GF-D8 (cell line): ENCODE measurements at places on chromosomes 6 and 20.

- DNase-seq = no peak
These were observed 76.3 kb upstream of the FYN start for GRCh38 chr6:111949546-111949945.

GRCh38 chr6:14943116-14943515, 302.8 kb upstream of the JARID2 start:
- no peak for DNase-seq

DNA sequence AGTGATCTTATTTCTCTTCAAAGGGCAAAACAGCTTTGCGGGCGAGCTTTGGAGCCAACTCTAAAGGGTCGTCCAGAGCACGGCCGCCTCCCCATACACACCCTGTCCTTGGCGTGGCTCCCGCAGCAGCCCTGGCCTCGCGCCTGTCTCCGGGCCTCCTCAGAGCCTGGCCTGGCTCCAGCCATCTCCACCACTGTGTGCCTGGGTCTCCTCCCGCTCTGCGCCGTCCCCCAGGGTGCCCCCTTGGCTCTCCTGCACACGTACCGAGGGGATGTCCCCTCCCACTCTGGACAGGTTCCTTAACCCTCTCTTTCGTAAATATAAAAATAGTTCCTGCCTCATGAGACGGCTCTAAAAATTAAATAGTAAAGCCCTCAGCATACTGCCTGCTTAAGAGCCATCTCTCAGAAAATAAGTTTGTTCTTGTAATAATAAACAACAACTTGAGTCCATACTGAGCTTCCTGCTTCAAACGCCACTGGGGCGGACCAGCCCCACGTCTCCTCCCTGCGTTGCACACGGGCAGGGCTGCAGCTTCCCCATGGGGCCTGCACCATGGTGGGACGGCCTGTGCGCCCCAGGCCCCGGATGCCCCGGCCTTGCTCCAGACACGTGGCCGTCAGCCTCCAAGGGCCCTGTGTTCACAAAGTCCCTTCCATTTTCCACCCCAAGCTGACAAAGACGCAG, 226.2 kb downstream of the TTLL2 start:
- no peak for DNase-seq

- no peak for DNase-seq
These were observed 1065.9 kb upstream of the CITED2 start for GRCh38 chr6:140440223-140440835.

DNA sequence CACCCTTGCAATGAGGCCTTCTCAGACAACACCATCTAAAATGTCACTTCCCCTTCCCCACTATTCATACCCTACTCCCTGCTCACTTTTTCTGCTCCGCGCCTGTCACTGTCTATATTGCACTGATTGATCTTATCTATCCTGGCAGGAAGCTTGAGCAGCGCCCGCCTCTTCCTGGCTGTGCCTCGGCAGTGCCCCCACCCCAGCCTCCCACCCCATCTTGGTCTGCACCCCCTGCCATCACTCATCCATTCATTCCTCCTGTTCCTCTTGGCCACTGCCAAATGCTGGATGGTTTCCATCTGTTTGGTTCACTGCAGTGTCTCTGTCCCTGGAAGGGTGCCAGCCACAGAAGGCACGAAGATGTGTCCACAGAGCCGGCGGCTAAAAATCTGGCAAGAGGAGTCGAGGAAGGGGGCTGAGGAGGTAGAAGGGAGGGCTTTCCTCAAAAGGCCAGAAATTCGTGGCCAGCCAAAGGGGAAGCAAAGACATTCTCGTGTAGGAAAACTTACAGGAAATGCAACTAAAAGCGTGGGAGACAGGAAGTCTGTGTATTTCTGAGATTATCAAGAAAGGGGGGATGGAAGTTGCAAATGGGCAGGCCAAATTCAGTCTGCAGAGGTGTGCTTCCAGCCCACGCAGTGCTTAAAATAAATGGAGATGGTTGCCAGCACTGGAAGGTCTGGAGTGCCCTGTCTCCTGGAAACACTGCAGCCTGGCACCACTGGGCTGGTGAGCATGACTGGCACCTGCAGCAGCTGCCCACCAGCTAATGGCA, 27.6 kb downstream of the SYNJ2 start:
- peak; percentile 72 for DNase-seq

DNA sequence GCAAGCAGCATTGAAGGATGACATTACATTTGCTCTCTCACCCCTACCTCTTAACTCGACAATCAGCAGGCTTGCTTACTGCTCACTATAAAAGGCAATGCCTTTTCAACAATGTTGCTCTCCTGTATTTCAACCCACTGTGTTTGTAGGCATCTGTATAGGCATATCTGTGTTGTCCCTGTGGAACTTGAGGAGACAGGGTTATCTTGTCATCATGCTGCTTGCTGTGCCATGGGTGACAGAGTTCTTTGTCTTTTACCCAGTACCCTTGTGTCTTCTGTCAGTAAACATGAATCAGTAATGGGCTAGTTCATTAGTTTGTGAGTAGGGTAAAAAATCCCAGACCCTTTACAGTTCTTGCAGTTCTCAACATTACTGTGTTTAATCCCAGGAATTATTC, 25.2 kb downstream of the PHF3 start:
- DNase-seq = no peak

- DNase-seq = no peak
These were observed 234.5 kb upstream of the AGPAT4 start for GRCh38 chr6:161508341-161508740.

GRCh38 chr6:34385793-34386195, 6.7 kb downstream of the NUDT3 start:
- DNase-seq = no peak

DNA sequence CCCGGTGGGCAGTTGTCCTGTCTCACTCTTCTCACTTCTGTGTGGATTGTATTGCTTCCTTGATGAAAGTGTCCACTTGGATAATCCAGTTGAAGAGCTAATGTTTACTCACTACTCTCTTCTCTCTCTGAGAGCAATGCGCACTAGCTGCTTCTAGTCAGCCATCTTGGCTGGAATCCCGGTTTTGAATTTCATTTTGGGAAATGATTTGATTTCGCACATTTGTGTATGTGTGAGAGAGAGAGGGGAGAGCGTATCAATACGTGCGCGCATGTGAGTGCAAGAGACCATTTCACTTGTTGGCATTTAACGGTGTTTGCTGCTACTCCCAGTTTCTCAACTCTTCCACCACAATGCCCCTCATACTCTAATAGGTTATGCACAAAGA, 67.8 kb downstream of the KLHL32 start:
- DNase-seq = no peak

DNA sequence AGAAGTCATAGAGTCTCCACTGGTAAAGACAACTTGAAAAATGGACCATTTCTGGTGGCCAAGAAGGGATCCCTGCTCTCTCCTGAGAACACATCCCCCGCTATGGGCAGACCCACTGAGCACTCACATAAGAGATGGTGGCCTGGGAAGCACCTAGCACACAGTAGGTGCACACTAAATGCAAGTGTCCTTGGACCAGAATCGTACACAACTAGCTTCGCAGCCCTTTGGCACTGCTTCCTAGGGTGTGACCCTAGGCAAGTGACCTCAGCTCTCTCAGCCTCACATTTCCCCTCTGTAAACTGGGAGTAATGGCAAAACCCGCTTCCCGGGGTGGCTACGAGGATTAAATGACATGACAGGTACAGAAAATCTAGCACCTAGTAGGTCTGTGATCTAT, 35.1 kb downstream of the KCNB1 start:
- DNase-seq = no peak

GRCh38 chr6:64170316-64170715, 534.7 kb downstream of the PHF3 start:
- no peak for DNase-seq

DNA sequence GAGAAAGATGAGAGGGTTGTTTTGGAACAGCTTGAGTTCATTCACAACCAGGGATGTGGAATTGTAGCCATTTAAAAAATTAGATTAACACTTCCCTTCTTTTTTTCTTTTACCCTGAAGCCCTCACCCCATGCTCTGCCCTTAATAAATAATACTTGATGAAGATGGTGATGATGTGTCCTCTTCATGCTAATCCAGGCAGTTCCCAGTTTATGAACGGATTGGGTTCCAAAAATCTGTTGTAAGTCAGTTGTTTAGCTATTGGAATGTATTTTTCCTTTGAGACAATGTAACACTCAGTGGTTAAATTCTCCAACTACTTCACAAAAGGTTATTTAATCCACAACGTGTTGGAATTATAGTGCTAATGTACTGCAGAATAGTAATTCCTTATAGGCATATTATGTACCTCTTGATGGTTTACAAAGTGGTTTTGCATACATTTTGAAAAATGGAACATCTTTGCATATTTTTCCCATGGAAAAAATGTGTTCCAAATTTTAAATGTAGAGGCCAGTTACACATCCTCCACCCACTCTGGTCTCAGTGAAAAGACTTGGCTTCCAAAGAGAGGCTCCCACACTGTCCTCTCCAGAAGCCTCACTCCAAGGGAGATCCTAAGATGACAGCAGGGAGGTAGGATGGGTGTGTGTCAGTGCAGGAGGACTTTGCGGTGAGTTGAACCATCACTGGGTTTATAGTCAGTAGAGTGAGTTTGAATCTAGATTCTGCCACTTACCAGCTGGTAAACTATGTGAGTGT, 45.8 kb upstream of the CEP162 start:
- DNase-seq = no peak

GRCh38 chr20:50695135-50695872, 4.0 kb upstream of the RIPOR3 start:
- DNase-seq = no peak

DNA sequence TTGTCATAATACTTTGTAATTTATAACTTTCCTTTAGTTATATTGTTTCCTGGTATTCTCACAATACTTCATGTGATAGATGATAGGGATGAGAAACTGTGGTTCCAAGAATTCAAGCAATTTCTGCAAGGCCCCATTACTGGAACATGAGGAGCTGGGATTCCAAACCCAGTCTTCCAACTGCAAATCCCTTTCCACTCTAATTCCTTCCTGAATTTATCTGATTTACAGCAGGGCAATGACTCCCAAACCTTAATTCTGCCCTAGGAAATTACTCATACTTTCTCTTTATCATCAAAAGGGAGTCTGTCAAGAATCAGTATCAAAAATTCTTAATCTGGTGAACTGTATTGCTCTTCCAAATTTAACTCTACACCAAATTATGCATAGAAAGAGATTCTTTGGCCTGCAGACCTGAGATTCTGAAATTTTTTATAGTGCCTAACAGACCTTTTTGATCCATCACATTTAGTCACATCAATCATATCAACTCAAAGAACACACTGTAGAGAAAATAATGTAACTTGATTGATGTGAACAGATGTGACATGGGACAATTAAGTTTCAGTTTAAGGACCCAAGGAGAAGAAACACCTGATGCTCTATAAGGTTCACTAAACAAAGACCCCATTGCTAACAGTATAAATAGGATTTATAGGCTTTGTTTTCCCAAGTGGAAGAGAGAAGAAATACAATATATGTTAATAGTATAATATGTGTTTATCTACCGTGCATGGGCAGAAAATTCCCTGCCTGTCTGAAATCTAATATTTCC, 41.5 kb upstream of the GJA1 start:
- DNase-seq = no peak

GRCh38 chr6:125846292-125847024, 55.7 kb downstream of the NCOA7 start:
- DNase-seq = no peak

DNA sequence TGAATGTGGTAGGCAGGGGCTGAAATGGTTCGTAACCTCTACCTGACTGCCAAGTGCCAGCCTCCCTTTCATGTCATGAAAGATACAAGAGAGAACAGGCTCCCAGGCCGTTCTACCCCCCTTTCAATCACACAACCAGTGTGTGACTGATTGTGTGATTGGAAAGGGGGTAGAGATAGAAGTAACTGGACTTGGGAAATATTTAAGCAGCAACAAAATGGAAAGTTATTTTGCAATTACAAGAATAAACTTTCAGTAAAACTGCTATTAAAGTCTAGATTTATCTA, 20.8 kb downstream of the CYP24A1 start:
- no peak for DNase-seq

DNA sequence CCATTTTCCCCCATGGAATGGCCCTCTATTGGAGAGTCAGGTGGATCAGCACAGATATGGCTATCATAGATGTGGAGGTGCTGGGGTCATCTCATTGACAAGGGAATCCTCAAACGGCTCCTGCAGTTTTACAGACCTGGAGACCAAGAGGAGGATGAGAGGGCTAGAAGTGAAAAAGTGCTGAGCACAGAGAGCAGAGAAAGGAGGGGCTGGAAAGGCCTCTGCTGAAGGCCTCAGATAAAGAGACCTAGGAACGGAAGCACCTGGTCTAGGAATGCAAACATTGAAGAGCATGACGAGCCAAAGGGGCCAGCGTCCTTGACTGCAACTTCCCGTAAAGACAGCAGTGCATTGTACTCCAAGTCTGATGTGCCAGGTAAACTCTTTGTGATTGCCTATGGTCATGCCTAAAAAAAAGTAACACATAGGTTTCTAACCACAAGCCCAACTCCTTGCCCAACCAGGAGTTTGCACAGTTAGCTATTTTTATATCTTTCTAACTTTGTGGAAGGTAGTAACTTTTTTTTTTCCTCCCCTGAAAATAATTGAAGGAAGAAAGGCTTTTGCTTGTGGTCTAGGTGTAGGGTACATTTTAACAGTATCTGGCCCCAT, 15.2 kb downstream of the RSPH4A start:
- peak; percentile 30 for DNase-seq

DNA sequence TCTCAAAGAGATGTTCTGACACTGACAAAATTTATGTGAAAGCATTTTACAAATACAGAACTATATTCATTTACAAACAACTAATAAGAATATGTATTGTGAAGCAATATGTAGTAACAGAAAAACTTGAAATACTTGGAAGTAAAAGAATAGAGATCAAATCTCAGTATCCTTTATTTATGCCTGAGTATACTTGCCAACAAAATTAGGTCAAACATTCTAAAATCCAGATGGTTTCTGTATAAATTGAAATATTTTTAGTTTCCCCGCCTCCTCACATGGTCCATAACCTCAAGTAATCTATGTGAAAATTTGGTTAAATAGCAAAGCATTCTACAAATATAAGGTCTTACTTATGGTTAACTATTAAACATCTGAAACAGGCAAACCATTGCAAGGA, 545.4 kb downstream of the EYS start:
- no peak for DNase-seq

DNA sequence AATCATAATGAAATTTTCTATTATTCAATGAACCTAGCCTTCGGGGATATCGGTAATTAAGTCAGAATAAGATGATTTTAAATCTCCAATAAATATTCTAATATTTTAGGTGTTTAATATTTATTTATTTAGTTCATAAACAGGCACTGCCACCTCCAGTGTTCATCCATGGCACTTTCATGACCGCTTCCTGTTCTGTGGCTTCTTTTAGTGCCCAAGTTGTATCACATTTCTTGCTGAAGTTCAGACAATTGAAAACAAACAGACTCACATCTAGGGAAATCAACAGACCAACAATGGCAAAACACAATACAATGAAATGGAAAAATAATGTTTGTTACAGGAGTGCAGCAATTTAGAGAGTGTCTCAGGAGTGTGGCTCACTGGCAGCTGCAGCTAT, 26.0 kb downstream of the HDDC2 start:
- DNase-seq = no peak

- no peak for DNase-seq
These were observed 127.0 kb downstream of the TBC1D7 start for GRCh38 chr6:13201336-13201735.

DNA sequence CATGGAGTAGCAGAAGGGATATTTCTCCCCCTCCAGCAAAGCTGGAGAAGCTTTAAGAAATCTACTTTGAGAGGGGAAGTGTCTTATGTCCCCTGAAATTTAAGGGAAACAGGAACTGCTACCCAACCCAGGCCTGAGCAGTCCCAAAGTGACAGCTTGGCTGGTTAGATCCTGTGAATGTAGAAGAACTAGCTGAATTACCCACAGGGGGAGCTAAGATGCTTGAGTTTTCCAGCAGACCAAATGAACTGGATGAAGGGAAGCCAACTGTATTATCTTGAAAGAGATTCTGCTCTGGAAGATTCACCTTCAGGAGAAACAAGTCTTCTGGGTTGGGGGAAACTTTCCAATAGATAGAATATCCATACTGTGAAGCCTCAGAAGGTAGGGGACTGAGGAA, 303.3 kb upstream of the MMS22L start:
- no peak for DNase-seq
